ENCODE measurements at places on chromosomes 3 and 15.

- DNase-seq = peak; percentile 90
Observed at GRCh38 chr3:186417791-186418190, 55.8 kb upstream of the DGKG start.

- DNase-seq = no peak
Observed at GRCh38 chr3:42229266-42229941, 36.6 kb downstream of the CCK start.

- no peak for DNase-seq
Observed at GRCh38 chr3:186534113-186534669, 10.0 kb downstream of the CRYGS start.

GRCh38 chr3:139770577-139770976, 92.8 kb upstream of the NMNAT3 start:
- DNase-seq = no peak

GRCh38 chr3:156160647-156161046, 40.3 kb downstream of the KCNAB1 start:
- DNase-seq = no peak

DNA sequence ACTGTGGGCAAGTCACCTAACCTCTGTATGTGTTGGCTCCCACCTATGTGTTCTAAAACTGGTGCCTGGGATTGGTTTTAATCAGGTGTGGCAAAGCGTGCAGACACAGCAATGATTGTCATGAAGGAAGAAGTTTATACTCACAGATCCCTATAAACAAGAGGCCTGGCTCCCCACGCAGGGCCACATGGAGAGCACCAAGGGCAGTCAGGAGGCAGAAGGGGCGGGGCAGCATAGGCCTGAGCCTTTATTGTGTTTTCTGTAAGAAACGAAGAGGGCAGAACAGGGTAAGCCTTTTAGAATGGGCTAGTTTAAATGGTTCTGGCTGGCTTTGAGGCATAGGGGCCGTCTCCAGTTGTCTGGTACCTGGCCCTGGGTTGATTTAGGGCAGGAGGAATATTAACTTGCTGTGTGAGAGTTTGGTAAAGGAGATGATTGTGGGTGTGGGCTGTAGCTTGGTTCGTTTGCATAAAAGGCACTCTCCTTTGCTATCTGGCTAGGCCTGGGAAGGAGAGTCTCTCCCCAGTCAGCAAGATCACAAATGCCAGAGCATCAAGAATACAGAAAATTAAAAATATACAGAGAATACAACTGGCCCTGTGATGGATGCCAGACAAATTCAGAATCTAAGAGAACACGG, 2.2 kb upstream of the FBXW12 start:
- DNase-seq = no peak

DNA sequence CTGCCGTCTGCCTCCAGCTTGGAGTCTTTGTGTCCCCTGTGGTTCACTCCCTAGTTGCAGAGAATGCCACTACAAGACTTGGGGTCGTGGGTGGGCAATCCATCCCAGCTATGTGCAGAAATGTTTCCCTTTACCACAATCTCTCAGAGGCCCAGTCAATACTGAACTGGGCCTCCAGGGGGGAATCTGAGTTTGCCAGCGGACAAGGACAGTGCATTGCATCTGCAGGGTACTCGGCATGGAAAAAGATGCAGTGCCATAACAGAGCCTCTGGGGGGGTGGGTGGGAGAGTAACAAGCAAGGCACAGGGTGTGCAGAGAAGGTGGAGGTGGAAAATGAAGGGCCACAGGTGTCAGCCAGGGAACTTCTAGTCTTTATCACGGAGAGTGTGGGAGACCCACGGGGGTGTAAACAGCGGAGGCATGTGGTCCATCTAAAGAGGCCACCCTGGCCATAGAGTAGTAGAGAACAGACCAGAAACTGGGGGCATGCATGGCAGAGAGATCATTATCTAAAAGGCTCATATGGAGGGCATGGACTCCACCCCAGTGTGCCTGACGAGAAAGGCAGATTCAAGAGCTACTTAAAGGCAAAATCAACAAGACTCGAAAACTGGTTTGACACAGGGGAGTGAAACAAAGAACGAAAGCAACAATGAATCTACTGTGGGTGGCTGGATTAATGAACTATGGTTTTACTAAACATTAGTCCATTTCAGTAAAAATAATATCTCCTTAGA, 182.4 kb downstream of the ANXA2 start:
- no peak for DNase-seq

DNA sequence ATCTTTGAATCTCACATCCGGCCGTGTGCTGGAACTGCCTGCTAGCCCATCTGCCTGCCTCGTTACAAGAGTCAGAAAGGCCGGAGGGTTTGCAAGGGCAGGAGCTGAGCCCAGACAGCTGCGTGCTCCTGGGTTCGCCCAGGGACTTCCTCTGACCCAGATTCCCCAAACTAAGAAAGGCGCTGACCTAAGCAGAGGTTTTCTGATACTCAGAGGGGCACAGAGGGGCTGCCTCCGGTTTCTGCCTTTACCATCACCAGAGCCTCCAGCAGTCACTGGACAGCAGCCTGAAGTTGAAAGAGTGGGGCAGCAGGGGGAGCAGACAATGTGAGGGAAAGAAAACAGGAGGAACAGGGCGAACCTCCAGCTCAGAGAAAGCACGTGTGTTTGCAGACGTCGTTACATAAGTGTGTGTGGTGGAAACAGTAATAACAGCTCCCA, 33.4 kb upstream of the RAD18 start:
- DNase-seq = peak; percentile 45

DNA sequence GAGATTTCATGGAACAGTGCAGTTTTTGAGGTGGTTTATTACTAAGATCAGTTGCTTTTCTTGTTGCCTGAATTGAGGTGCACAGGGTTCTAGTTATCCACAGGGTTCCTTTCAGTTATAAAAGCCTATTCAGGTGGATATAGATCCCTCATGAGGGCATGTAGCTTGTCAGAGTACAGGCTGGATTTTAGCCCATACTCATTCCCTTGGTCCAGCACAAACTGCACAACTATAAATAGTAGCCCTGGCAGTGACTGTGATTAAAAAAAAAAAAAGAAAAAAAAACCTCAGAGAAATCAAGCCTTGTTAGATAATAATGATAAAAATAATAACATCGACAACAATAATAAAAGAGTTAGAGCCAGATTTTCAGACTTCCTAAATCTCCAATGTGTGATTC, 154.3 kb downstream of the ZBBX start:
- no peak for DNase-seq
